NCI-H1048 (cell line): ENCODE measurements at places on chromosomes 2 and 18.

DNA sequence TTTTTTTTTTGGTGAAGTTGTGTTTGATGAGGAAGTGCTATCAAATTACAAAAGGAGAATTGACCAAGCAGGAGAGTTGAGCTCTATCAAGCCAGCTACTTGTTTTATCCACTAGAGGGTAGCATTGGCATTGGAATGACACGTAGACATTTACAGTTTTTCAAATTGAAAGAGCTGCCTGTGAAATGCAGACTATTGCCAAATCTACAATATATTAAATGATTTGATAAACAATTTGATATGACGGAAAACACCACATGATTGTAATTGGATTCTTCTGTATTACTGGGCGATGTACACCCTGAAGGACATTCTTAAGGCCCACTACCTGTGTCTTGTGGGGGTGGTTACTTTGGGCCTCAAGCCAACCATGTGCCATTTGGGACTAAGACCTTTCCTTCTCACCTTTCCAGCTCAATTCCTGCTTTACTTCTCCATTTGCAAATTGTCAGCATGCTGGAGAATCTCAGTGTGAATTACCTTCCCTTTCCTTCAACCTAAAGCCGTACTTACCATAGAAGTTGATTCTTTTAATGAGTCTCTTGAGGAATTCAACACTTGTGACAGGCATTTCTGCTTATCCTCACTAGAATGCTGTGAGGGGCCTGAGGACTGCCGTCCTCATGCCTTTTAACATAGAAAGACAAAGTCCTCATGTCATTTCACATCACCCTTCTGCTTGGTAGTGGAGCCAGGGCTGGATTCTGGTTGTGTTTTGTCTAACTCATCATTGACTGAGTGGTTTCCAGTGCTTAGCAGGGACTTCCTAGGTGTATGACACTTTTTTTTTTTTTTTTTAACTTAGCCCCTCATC is 134.8 kb upstream of the THUMPD2 start:
- DNase-seq, result no peak

- no peak for DNase-seq
Observed at GRCh38 chr18:31667185-31667584, 17.2 kb downstream of the B4GALT6 start.

DNA sequence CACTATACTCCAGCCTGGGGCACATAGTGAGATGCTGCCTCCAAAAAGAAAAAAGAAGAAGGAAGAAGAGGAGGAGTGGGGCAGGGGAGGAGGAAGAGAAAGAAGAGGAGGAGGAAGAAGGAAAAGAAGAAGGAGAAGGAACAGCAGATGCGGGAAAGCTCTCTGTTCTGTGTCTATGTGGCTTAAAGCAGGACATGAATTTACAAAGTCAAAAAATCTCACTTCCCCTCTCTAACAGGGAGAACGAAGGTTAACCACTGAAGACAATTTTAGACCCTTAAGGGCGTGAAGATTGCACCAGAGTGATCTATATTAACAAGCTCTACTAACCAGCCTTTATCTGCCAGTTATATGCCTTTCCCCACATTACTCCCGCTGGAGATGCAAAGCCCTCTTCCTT is 258.9 kb downstream of the METTL4 start:
- DNase-seq, result no peak

DNA sequence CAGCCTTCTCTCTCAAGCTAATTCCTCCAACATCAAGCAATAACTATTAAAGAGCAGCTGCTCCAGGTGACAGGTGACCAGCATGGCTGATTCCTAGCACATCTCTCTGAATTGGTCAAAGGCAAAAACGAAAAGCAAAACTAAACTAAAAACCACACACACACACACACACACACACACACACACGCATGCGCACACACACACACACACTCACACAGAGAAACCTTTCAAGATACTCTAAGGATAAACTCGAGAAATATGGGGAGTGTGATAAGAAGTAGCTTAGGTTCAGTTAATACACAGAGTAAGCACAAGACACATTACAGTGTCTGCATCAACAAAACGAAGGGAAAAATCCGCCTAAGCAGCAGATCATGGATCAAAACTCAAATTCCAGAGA is 74.5 kb upstream of the FZD7 start:
- DNase-seq, result no peak

GRCh38 chr2:229873123-229873581 is 48.7 kb downstream of the TRIP12 start:
- no peak for DNase-seq

- no peak for DNase-seq
Observed at GRCh38 chr18:10923141-10923540, 226.2 kb downstream of the PIEZO2 start.

- peak; percentile 5 for DNase-seq
Observed at GRCh38 chr2:210577263-210578071, 21.1 kb downstream of the CPS1 start.

- no peak for DNase-seq
Observed at GRCh38 chr2:165408186-165408585, 61.3 kb upstream of the CSRNP3 start.

DNA sequence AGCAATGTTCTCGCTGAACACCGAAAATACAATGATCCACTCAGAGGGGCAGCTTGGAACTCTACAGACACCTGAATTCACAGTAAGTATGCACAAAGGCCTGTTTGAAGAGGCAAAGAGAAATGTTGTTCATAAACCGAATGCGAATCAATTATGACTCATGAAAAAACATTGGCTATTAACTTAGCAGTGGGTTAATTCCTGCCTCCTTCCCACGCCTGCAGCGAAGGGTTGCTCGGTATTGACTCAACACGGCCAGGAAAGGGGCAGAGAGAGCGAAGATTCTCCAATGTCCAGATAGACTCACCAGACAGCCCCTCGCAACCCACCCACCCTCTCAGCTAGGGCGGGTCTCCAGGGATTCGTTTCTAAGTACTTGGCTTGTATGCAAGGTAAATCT is 9.4 kb downstream of the CRACDL start:
- DNase-seq, result no peak

DNA sequence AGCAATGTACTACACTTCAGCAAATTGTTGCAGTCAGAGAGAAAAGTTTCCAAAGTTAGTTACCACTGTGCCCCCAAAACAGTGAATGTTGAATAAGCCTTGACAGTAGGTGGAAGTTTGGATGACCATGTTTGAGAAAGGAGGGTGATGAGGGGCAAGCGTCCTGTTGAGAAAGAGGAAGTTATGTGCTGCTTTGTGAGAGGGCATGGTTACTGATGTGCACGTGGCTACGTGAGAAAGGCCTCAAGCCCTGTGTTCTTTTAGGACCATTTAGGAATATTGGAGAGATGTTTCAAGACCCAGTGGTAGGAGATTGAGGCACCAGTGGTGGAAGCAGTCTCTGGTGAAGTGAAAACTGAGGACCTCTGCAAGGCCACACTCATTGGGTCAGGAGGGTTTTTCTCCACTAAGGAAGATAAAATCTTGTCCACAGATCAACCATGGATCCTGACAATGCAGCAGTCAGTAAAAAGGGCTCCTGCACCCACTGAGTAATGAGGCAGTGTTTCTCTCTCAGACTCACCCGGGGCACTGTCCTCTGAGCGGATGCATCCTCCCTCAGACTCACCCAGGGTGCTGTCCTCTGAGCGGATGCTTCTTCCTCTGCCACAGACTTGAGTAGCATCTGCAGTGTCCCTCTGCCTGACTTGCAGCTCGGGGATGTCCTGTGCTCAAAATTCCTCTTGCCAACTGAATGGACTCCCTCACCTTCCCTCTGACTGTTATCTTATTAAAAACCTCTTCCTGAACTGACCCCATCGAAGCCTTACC is 34.7 kb upstream of the ACTR3 start:
- DNase-seq, result no peak

DNA sequence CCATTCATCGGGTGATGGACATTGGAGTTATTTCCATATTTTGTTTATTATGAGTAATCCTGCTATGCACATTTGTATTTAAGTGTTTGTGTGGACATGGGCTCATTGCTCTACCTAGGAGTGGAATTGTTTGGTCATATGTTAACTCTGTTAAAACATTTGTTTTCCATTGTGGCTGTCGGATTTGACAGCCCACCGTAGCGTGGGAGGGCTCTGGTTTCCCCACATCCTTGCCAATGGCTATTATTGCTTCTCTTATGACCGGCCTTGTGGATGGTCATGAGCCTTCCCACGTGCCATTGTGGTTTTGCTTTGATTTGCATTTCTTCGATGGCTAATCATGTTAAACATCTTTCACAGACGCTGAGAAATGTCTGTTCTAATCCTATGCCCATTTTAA is 92.0 kb downstream of the ZNF236 start:
- no peak for DNase-seq

DNA sequence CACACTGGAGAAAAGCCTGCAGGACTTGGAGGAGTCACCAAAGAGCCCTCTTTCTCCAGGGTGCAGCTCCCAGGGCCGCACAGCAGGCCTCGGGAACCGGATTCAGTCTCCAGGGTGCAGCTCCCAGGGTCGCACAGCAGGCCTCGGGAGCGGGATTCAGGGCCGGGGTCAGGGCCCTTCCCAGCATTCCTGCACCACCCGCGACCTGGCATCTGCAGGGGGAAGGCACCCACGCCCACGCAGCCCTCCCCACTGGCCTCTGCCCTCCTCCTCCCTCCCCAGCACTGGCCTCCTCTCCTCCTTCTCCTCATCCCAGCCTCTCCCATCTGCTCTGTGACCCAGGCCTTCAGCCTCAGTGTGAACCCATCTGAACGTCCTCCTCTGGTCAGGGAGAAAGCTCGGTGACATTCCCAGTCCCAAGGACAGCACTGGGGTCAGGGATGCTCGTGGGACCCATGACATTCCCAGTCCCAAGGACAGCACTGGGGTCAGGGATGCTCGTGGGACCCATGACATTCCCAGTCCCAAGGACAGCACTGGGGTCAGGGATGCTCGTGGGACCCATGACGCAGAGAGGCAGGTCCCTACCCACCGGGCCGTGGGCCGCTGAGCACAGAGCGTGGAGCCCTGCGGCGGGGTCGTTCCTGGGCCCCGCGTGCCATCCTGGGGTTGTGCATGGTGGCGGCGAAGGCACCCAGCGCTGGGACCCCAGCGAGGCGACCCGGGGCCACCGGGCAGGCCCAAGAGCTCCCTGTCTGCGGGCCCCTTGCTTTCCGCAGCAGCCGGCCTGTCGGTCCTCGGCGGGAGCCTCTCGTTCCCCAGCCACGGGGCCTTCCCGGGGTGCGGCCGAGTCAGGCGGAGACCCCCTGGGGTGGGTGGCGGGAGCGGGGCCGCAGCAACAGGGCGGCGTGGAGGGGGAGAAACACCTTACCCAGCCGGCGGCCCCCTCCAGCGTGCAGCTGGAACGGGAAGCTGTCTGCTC is 550.2 kb upstream of the SALL3 start:
- DNase-seq, result no peak

DNA sequence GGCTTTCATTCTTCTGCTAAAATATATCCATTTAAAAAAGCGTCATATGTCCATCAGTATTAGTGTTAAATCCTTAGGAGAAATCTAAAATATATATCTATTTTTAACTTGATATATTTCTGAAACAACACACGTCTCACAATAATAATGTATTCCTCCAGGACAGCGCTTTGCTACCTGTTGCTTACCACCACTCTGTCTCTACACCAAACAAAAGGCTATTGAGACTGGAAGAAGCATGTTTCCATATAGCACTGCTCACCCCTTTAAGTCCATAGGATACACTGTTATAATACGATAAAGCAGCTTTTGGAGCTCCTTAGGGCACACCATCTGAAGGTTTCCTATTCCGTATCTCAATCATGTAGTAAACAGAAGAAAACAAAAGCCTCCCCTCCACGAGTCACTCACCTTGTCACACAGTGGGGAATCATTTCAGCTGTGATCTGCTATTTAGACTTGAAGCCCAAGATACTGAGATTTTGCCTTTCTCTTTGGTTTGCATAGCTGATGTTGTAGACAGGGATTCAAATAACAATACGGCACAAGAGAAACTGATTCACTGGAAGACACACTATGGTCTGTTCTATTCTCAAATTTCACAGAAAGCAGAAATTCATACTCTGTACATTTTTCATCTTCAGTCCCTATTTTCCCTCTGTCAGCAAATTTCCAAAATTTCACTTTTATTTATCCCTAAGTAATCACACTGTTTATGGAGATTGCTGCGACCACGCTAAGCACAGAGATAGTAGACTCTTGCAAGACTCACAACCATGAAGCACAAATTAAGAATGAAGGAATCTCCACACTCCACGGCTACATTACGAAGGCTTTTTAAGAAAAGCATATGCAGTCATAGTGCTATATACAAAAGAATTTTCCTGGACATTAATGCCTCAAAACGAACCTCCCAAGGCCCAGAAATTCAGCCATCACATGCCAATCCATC is 187.1 kb downstream of the TCF4 start:
- DNase-seq, result no peak

DNA sequence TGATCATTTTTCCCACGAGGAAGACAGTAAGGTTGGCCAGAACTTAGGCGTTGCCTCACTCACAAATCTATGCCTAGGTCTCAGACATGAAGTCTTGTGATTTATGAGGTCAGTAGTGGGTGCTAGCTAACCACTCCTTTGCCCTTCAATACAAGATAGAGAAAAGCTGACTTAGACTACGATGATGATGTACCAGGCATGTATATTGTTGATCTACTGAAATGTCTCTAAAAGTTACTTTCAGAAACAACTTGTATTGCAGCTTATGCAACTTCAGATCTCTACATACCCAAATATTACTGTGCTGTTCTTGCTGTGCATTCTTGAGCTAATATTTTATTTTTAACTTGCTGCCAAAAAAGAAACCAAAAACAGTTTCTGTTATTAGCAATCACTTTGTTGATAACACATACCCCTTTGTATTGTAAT is 30.6 kb downstream of the MAPRE2 start:
- DNase-seq, result no peak

DNA sequence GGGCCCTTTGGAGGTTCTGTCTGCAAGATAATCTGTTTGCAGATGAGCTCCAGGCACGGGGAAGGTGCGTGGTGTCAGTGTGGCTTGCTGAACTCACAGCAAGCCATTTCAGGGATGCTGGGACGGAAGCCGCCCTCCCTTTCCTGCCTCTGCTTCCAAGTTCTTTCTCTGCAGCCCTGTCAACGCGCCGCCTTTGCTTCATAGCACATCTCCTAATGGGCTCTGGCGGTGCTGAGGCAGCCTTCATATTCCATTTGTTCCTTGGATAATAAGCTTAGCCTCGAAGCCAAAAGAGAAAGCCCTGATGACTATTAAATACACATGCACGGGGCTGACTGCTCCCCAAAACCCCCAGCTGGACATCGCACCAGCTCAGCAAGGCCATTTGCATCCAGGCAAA is 81.7 kb upstream of the TAF1B start:
- DNase-seq, result no peak

- DNase-seq, result no peak
Observed at GRCh38 chr2:69828938-69829255, 563 bp upstream of the GMCL1 start.

- DNase-seq, result no peak
Observed at GRCh38 chr2:171723716-171724683, 36.7 kb downstream of the DYNC1I2 start.

DNA sequence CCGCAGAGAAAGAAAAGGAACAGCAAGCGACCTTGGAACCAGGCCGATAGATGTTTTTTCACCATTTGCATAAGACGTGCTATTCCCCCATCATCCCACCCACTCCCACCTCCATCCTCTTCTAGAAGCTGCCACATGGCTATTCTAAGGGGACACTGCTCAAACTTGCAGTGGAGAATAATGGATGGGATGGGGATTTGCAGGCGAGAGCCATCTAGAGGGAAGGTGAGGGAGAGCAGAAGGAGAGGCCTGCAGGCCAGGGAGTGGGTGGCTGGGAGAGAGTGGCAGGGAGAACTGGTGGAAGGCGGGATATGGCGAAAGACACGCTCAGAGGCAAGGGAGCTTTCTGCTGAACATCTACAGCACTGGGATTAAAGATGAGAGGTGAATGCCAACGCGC is 84.9 kb downstream of the MAPK4 start:
- no peak for DNase-seq

- no peak for DNase-seq
Observed at GRCh38 chr18:21557607-21558253, 42.8 kb downstream of the ESCO1 start.

GRCh38 chr18:6885006-6885481 is 155.5 kb downstream of the ARHGAP28 start:
- no peak for DNase-seq
